Activated T-cell treated with anti-CD3 and anti-CD28 coated beads, Interleukin-2, amount 50 U/mL, for 4 hours (primary cell): ENCODE measurements at places on chromosomes 5 and 9.

GRCh38 chr9:93658184-93658925 lies 82.0 kb downstream of the PHF2 start:
- no peak for DNase-seq

GRCh38 chr9:6656614-6657300 lies 11.2 kb upstream of the GLDC start:
- no peak for DNase-seq

DNA sequence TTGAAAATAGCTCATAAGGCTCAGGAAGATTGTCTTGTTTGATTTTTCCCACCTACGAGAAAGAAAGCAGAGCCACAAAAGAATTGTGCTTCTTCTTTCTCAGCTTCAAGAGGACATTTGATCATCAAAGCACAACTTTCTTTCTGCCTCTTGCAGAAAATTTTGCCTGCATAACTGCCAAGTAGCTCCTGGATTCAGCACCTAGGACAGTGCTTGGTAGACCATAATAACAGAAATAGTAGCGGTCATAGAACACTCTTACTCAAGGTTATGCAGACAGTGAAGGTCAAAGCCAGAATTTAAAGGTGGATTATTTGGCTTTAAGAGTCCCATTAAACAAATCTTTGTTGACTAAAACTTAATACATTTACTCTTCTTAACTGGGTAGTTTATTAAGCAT lies 594.7 kb upstream of the CCNG1 start:
- DNase-seq: no peak

- DNase-seq: no peak
These were observed 93.2 kb upstream of the RAPGEF1 start for GRCh38 chr9:131833083-131833482.

GRCh38 chr9:79969393-79970145 lies 397.8 kb downstream of the TLE4 start:
- no peak for DNase-seq

DNA sequence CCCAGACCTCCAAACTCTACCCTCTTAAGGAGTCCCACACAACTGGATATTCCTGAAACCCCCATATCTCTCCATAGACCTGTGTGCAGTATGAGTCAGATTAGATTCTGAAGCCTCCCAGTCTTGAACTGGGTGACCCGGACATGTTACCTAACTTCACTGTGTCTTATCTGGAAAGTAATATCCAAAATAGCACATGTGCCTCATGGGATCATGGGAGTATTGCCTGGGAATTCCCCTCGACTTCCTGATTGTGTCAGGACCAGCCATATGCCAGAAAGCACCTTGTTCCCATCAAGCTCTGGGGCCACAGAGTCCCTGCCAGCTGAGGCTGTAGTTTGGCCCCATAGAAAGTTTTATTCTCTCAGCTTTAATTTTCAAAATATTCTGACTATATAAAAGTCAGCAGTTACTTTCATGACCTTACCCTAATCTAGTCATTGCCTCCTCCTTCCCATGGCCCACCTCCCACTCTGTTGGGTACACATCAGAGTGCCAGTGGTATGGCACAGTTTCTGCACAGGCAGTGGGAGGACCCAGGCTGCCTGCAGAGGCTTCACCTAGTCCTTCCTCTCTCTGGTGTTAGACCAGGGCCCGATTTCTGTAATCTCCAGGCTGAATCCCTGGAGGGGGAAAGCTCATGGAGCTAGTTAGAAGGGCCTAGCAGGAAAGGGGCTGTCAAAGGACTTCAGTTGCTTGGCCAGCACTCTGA lies 19.5 kb upstream of the B4GALT1 start:
- DNase-seq: no peak

DNA sequence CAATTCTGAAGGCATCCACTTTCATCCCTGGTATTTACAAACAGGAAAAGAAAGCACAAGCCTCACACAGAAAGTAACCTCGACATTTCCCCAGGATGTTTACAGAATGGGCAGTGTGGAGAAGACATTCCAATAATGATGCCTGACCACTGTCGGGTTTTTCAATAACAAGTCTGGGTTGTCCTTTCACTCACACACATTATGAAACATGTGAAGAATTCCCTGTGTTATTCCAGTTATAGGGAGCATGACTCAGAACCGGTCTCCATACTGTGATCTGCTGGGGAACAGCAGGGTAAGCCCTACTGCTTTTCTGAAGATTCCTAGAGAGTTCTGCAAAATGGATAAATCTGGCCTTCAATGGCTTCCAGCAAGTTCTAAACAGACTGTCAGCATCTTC lies 155.3 kb downstream of the ADAMTS12 start:
- DNase-seq: no peak

DNA sequence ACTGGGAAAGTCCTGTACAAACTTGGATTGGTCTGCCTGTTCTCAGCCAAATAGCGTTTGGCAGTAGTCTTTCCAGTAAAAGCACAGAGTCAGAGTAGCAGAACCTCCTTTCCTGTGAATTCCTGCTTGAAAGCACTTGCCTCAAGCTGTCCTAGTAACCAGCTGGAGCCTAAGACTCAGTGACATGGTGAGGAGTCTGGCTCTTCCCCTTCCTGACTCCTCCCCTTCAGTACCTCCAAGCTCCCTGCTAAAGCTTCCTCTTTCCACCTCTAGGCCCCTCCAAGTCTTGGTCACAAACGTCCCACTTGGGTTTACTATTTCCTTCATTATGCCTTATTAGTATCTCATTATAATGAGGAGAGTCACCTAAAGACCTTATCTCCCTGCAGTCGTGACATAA lies 21.4 kb upstream of the FAM81B start:
- DNase-seq: no peak

GRCh38 chr5:10932426-10932825 lies 171.4 kb upstream of the DAP start:
- DNase-seq: no peak

DNA sequence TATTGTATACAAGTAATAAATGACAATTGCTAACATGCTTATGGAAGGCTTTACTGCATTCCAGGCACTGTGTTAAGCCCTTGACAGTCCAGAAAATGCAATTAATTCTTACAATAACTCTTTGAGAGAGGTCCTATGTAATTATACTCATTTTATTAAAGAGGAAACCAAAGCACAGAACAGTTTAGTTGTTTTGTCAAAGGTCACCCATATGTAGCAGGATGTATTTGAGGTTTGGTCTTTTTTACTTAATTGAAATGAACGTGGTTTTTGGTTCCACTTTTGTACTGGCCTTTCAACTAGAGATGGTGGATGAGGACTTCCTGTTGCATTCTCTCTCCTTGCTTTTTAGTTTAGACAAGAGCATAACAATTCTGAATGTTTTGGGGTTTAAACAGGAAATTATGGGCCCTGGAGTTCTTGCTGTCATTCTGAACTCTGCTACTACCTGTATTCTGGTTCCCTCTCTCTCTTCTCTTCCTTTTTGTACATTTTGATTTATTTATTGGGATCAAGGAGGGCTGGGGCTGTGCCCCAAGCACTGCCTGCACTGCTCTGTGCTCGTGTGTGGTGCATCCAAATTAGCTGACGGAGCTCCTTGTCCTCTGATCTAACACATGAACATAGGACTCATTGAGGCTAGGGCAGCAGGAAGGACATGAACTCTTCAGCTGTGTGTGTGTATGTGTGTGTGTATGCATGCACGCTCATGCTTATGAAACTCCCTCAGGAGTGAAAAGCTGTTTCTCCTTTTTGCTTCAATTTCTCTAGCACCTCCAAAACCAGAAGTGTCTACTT lies 47.4 kb downstream of the SLC28A3 start:
- DNase-seq: no peak

DNA sequence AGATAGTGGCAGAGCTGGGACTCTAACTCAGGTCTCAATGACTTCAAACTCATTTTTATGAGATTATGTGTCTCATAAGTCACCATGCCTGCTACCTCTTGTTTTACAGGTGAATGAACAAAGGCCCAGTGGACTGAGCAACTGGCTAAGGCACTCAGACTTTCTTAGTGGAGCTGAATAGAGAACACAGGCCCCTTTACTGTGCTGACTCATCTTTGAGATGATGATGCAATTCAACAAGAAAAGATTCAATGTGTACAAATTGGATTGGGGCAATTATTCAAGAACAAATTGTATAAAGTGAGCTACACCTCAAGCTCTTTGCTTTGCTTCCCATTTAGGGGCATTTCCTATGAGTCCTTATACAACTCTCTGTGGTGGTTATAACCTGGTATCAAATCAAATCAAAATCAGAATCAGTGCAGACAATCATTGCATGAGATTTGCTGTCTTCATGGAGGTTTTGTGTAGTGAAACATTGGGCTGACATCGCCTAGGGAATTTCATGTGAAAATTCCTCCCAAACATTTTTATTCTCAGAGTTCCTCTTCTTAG lies 84.3 kb upstream of the PPP2R2B start:
- DNase-seq: no peak

DNA sequence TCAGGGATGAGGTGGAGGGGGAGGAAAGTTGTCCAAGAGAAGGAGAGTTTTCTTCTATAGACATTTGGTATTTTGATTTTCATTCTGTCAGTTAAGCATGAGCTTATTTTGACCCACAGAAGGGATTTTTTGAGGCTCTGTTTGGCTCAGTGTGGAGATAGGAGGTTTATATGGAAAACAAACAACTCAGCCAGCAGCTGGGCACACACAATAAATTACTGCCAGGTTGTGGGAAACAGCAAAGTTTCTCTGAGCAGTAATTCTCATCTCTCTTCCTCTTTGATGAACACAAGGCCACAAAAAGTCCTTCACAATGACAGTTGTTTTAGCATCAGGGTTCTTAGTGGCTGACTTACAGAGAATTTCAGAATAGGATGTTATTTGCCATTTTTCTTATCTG lies 486.1 kb downstream of the KDM4C start:
- no peak for DNase-seq

GRCh38 chr9:136391737-136392537 lies 8.0 kb downstream of the SNAPC4 start:
- no peak for DNase-seq

- DNase-seq: no peak
These were observed 39.4 kb upstream of the AIF1L start for GRCh38 chr9:131056781-131057506.

DNA sequence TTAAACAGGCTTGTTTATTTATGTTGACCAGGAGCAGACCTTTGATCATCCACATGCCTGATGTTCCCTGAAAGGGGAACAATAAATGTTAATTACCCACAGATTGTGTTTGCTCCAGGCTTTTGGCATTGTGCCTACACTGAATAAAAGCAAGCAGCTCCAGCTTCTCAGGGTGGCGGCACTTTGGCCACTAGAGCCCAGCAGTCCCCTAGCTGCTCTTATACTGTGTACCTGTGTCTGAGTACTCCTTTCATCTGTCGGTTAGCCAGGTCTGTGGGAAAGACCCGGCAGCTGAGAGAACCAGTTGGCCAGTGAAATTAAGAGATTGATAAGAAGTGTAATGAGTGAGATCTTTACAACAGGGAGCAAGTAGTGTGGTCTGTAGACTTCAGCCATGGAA lies 254.8 kb upstream of the FTMT start:
- DNase-seq: no peak

DNA sequence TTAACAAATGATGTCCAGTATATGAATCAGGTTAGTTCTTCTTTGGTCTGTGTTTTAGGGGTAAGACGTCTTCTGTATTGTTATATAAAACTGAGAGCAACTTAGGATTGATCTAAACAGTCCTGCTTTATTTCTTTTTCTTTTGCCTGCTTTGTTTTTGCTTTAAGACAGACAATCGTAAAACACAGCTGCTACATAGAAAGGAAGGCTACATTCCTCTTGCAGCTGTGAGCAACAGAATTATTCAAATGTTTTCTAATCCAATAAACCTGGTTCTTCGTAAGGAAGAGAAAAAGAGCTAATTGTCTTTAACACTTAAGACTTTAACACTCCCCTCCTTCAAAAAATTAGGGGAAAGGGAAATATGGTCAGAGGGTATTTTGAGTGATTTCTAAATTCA lies 14.6 kb downstream of the FGF1 start:
- no peak for DNase-seq

- DNase-seq: no peak
These were observed 56.9 kb downstream of the PDE6A start for GRCh38 chr5:149887622-149888183.

- DNase-seq: no peak
These were observed 11.5 kb downstream of the NFIB start for GRCh38 chr9:14302405-14302804.

GRCh38 chr5:42759456-42759855 lies 2.8 kb downstream of the CCDC152 start:
- no peak for DNase-seq

- DNase-seq: peak; percentile 15
These were observed 631 bp downstream of the CFAP77 start for GRCh38 chr9:132410642-132411041.

DNA sequence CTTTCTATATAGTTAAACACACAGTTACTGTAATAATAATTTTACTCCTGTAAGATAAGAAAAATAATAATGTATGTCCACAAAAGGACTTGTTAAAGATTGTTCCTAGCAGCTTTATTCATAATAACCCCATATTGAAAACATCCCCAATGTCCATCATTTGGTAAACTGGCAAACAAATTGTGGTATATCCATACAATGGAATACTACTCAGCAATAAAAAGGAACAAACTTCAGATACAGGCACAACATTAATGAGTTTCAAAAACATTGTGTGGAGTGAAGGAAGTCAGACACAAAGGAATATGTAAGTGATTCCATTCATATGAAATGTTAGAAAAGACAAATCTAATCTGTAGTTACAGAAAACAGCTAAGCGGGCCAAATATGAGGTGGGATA lies 1.9 kb upstream of the MEGF10 start:
- no peak for DNase-seq

DNA sequence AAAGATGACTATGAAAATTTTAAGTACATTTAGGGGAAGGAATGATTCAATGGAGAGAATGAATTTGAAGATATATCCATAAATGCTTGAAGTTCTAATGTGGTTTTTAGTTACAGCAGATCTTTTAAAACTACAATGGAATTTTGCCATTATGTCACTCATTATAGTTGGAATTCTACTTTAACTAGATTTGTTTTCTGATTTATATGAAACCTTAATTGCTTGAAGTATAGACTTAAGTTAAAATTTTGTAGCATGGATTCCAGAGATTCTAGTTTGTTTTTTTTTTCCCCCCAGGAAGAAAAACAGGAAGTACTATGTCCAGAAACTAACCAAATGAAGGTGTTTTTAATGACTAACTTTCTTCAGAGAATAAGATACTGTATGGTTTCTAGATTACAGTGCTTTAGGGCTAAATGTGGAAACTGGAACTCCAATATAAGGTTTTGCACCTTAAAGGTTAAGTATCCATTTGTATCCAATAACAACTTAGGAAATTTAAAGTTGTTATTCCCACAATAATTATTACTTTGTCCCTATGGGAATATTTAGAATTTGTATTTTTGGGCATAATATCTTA lies 70.3 kb downstream of the ZSWIM6 start:
- DNase-seq: no peak

- peak; percentile 4 for DNase-seq
These were observed 659 bp downstream of the RAI14 start for GRCh38 chr5:34656700-34657273.
